ENCODE measurements at places on chromosomes 11 and 22.

- no peak for DNase-seq
Observed at GRCh38 chr11:63738720-63739360, 29.7 kb downstream of the ZFTA start.

DNA sequence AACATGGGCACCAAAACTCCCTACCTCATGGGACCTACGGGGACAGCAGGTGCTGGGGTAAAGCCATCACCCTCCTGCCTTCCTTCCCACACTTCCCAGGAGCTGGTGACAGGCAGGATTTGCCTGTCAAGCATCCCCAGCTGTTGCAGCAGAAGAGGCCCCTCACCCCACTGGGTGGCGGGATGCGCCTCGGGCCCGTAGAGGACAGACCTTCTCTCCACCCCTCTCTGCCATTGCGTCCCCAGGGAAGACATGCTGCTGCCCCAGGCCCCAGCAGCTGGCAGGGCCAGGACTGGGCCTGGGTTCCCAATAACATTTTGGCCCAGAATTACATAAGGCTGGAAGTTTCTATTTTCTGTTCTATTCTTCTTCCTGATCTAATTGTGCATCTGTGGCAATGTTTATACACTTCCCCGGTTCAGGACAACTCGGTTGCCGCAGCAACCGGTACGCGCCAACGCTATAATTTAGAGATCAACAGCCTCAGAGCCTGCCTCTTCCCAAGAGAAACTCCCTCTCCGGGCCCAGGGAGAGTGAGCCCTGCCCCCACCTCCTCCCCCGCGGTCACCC, 25.4 kb downstream of the KCNJ4 start:
- DNase-seq, result no peak

DNA sequence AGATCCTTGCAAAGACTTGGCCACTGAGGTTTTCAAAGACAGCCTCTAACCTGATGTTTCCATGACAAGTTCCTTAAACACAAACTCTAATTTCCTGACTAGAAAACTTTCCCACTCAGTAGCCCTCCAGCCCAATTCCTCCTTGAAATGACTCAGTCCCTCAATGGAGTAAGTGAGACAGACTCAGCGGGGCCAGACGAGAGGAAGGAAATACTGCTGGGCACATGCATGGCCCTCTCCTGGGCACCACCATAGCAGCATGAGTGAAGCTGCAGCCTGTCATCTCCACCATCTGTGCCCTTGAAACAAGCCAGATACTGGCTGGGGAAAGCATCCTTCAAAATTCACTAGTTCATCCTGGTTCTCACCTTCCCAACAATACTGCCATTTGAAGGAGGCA, 76.2 kb upstream of the GDPD4 start:
- no peak for DNase-seq

- DNase-seq, result no peak
Observed at GRCh38 chr22:41844036-41844435, 11.1 kb downstream of the SREBF2 start.

DNA sequence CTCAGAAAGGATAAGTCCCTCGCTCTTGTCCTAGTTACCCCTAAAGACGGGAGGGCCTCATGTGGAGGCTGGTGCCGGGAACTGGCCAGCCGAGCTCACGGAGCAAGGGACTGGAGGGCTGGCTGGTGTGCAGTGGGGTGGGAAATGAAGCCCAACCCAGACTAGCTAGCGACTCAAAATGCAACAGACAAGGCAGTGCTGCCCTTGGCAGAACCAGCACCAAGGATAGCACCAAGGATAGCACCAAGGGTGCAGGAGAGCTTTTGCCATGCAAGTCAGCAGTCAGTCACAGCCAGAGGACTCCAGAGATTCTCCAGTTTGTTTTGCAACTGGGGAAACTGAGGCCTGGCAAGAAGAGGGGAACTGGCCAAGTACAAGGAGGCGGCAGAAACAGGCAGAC, 6.5 kb upstream of the BATF2 start:
- DNase-seq, result no peak

DNA sequence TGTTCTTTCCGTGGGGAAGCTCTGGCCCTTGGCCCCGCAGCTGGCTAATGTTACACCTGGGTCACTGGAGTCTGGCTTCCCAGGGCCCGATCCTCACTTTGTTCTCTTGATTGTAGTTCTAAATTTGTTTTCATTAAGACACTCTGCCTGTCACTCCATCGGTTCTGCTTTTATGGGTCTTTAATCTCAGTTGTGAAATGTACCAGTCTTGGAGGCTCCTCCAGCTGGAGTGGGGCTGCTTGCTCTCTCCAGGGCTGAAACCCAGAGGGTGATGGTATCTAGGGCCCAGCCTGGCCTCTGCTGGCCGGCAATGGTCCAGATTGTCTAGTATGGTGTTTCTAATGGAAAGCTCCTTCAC, 352.9 kb downstream of the TENM4 start:
- DNase-seq, result no peak

DNA sequence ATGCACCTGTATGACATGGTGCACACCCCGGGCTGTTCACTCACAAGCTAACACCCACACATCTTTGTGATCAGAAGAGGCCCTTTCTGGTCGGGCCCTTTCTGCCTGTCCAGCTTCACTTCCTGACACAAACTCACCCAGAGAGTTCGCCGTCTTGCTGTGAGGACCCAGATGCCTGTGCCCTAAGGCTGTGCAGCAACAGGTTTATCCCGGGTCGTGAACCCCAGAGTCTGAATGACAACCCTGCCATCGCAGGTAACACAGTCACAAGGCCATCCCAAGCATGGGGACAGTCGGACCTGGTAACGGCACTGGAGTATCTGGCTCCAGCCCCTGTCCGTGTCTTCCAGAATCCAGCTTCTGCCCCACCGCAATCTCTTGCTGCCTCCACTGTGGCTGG, 235.1 kb downstream of the BUD13 start:
- DNase-seq, result no peak

Measured in vagina (tissue), 2 donors.